ENCODE measurements at places on chromosomes 1 and 21.
A peak's percentile ranks its signal among the peaks of the same experiment; 100 is the strongest.

DNA sequence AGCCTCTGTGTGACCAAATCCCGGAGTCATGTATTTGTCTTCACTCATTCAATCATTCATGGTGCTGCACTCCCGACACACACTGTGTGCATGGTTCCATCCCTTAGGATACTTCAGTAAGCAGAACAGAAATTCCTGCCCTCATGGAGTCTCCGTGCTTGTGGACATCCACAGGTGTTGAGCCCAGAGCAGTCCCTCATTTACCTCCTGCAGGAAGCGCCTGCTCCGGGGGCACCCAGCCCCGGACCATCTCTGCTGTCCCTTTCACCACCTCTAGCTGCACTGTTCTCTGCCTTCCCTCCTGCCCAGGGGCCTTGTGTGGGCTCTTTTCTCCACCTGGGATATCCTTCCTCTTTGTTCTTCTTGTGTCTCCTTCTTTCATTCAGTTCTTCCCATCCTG lies 9.5 kb upstream of the ZBTB21 start:
- DNase-seq = no peak

- DNase-seq = no peak
Measured at GRCh38 chr1:54846301-54846700, 40.7 kb downstream of the DHCR24 start.

DNA sequence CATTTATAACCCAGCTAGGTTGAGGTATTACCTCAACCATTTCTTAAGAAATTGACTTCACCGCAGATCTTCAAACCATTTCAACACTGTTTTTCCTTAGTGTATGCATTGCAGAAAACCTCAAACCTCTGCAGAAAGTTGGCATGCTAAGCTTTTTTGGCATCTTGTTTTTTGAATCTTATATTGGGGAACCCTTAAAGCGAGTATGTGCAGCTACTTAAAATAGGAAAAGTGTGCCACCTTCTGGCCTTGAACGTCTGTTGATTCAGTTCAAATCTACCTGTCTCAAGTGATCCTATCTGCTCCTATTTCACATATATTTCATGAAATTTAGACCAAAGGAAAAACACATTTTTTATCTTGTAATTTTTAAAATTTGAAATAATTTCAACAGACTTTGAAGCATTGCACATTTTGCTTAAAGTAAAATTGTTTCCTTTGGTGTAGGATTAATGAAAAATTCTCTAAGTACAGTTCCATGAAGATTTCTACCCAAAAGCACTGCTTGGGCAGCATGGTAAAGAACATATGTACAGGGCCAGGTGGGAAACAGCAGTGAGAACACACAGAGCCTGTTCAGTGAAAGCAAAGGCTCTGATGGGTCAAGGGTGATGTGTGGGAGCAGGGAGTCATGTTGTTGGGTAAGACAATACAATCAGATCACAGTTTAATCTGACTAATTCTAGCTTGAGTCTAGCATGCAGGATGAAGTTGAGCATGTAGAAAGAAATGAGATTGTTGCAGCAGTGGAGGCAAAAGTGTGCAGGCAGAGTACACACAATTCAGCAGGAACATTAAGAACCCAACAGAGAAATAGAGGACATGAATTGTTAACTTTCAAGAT lies 17.2 kb downstream of the HENMT1 start:
- DNase-seq = peak; percentile 27

GRCh38 chr1:192453360-192453992 lies 122.1 kb upstream of the RGS1 start:
- DNase-seq = no peak

DNA sequence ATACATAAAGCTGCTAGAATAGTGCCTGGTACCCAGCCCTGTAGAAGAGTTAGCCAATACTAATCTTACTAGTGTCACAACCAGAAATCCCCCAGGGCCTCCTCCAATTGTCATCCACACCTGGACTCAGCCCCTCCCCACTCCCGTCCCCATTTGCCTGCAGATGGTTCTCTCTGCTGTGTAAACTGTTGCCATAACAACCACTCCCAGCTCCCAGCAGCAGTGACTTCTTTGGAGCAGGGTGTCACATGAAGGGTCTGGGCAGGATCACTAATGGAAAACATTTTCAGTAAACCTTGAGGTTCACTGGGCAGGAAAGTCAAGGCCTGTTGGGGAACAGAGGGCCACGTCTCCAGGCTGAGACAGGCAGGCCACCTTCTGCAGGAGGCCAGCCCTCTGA lies 126.0 kb upstream of the IPO9 start:
- no peak for DNase-seq

- no peak for DNase-seq
Measured at GRCh38 chr1:160373696-160374095, 6.8 kb downstream of the NHLH1 start.

- no peak for DNase-seq
Measured at GRCh38 chr1:204345438-204345841, 14.3 kb downstream of the PLEKHA6 start.

DNA sequence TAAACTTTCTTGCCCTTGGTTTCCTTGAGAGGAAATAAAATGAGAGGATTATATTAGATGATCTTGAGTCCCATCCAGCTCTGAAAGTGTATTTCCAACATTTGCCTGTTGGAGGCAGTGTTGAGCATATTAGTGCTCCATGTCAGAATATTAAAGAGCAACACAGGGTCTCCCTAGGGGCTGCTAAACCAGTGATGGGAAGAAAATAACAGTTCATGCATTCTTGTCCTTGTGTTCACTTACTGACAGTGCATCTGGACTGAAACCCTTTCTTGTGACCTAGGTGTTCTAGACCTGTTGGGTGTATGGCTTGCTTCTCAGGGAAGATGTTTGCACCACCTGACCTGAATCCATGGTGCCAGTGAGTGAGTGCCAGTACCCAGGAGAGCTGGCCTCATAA lies 124.7 kb upstream of the KIAA0040 start:
- DNase-seq = peak; percentile 10

DNA sequence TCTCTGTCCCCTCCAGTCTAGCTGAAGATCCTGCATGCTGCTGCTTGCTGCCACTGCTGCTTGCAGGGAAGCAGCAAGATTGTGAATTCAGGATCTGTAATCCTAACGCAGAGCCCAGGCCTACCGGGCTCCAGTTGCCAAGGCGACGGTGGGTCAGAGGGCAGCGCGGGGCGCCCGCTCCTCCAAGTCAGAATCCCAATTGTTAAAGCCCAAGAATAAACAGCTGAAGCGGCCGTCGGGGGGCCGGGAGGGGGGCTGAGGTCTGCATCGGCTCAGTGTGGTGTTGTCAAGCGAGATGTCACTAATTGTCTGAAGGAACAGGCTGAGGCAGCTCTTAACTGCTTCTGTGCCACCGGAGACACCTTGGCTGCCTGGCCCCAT lies 36.8 kb downstream of the AHDC1 start:
- no peak for DNase-seq
